ENCODE measurements at places on chromosomes 2 and 18.

GRCh38 chr2:59912042-59912441 is 641.4 kb downstream of the BCL11A start:
- no peak overlapping the region for H3K4me3 ChIP-seq
- no peaks in the 10 kb centered on the region for H3K36me3 ChIP-seq
- DNase-seq, result no peak
- no peaks in the 10 kb centered on the region for H3K27me3 ChIP-seq
- H3K4me1 ChIP-seq, result peaks cover 3% of the 10 kb centered on the region

DNA sequence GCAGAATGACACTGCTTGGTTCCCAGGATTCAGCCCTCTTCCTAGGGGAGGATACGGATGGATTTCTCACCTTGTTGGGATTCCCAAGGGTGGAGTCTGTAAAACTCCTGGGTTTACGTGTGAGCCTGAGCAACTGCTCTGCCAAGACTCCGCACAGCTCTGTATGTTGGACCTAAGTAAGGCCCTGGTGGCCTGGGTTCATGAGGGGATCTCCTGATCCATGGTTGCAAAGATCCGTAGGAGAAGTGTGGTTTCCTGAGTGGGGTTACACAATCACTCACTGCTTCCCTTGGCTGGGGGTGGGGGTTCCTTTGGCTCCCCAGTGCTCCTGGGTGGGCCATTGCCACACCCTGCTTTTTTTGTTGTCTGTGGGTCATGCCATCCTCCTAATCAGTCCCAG is 37.7 kb downstream of the ANKRD12 start:
- peaks cover 22% of the 10 kb centered on the region for H3K36me3 ChIP-seq
- H3K4me1 ChIP-seq, result no peaks in the 10 kb centered on the region
- H3K27ac ChIP-seq, result no peak overlapping the region
- no peak overlapping the region for H3K4me3 ChIP-seq
- no peak for DNase-seq

DNA sequence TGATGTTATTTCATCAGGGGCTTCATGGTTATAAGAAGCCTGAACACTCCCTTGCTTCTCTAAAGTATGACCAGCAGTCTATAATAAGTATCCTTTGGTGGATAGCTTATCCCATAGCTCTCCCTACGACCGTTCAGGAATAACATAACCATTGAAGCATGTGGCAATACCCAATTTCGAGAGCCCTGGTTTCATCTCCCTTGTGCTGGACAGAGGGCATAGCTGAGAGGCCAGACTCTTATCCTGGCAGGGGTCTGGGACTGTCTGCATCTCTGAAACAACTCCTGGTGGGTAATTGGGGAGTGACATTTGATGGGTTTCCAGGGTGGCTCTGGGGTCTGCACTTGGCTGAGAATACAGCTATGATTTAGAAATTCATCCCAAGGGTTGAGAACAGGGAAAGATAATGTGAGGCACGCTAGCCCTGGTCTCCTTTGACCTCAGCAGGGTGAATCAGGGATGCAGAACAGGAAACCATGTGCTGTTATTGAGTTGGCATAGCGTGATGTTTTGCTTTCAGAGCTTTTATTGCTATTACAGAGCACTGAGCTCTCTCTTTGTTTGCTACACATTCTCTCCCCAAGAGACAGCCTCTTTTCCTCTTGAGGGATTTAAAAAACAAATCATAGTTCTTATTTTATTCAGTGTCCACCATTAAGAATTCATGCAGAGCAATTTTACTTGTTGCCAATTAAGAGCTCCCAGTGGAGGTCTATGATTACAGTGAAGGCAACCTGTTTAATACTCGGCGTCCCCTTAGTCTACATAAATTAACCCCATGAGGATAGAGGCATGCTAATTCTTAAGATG is 274.5 kb downstream of the NCKAP5 start:
- H3K4me1 ChIP-seq, result no peaks in the 10 kb centered on the region
- H3K27me3 ChIP-seq, result no peaks in the 10 kb centered on the region
- no peak overlapping the region for H3K4me3 ChIP-seq
- DNase-seq, result no peak
- no peak overlapping the region for H3K27ac ChIP-seq

- no peak overlapping the region for H3K27ac ChIP-seq
- H3K27me3 ChIP-seq, result no peaks in the 10 kb centered on the region
- no peak overlapping the region for H3K4me3 ChIP-seq
Observed at GRCh38 chr18:41025666-41026065, 929.4 kb upstream of the PIK3C3 start.

DNA sequence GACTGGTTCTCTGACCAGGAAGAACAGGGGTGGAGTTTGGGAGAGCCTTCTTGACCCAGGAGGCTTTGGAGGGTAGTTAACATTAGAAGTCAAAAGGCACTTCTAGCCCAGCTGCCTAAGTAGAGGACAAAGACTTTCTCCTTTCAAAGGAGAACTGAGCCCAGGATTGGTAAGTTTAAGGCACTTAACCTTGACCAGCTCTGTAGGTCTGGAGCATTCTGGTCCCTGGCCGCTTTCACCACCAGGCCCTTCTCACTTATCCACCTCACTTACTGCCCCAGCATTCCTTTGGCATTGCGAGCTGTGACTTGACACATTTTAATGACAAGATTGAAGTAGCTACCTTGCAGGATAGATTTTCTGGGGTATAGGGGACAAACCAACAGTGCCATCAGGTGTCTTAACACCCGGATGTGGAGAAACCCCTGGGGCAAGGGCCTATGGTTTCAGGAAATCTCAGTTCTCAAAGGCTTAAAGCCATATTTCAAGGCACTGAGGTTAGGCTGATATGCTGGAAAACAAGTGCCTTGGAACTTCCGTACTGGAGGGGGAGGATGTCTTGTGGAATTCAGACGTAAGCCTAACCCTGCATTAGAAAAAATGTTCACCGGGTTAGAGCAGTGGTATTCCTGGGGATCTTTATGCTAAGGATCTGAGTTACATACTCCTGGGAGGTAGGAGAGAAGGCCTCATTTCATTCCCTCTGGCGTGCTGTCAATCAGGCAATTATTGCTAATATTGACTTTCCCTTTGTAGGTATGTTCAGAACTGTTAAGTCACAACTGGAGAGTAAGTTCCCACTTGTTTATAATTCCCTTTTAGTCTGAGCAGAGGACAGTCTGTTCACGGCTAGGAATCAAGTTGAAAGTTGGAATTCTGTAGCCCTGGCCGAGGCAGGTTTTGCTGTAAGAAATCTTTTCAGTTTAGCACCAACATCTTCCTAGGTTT is 4.3 kb downstream of the C2orf68 start:
- H3K36me3 ChIP-seq, result peaks cover 11% of the 10 kb centered on the region
- H3K27me3 ChIP-seq, result no peaks in the 10 kb centered on the region
- no peak for DNase-seq
- H3K4me1 ChIP-seq, result peaks cover 25% of the 10 kb centered on the region

DNA sequence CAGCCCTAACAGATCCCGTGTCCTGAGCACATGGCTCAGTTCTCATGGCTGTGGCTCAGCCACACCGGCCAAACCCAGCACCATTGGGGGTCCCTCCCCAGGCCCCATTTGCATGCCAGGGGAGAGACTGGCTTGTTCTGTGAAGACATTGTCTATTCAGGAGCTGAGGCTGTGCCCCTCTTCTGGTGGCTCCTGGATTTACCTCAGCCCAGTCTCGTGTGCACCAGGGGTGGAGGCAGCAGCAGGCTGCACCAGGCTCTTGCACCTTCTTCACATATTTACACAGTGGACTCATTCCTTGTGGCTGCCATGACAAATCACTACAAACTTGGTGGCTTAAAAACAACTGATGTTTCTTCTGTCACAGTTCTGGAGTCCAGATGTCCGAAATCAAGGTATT is 92.4 kb upstream of the ITGA6 start:
- peaks cover 3% of the 10 kb centered on the region for H3K27me3 ChIP-seq
- no peaks in the 10 kb centered on the region for H3K36me3 ChIP-seq
- H3K4me1 ChIP-seq, result peaks cover 6% of the 10 kb centered on the region
- H3K4me3 ChIP-seq, result no peak overlapping the region
- H3K27ac ChIP-seq, result no peak overlapping the region
- no peak for DNase-seq

GRCh38 chr18:62529597-62529996 is 6.8 kb downstream of the ZCCHC2 start:
- H3K27me3 ChIP-seq, result no peaks in the 10 kb centered on the region
- no peak overlapping the region for H3K27ac ChIP-seq

DNA sequence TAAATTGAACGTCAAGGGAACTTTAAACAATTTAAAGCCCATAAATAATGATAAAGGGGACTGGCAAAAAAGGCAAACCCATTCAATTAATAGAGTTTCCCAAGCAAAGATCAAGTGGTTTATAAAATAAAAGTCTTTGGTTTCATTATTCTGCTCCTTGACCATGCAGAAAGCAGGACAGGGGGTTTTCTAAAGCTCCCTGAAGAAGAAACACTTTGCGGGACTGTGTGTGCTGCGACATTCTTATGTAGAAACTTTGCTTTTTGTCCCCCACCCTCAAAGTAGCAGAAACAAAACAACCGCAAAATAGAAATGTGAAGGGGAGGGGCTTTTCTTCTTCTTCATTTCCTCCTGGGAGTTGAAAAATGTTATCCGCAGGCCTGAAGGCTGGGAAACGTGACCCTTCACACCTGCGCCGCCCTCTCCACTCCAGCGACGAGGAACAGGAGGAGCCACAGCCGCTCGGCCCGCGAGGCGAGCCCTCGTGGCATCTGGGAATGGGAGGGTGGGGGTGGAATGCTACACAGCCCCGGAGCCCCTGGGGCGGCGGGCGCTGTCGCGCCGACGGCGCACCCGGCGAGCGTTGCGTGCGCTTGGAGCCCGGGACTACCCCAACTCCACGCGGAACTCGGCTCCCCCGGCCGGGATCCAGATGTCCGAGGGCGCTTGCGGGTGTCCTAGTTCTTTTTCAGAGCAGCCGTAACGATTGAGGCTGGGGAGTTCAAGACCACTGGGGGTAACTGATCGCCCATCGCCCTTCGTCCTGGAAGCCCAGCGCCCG is 4.3 kb upstream of the GBX2 start:
- no peak overlapping the region for H3K27ac ChIP-seq
- DNase-seq, result no peak
- H3K4me1 ChIP-seq, result peaks cover 30% of the 10 kb centered on the region
- peak overlapping the region; percentile 61 for H3K4me3 ChIP-seq
- peaks cover 81% of the 10 kb centered on the region for H3K27me3 ChIP-seq

DNA sequence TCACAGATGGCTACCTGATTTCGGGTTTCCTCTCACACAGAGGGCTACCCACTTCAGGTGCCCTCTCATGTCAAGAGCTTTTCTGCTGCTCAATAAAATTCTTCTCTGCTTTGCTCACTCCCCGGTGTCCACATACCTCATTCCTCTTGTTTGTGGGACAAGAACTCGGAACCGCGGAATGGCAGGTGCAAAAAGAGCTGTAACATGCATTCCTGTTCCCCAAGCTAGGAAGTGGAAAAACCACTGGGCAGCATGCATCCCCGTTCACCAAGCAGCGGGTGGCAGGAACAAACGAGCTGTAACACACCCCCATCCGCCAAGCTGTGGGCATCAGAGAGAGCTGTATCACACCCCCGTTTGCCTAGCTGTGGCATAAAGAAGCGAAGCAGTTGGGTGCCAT is 27.2 kb upstream of the FRZB start:
- H3K4me3 ChIP-seq, result no peak overlapping the region
- no peak overlapping the region for H3K27ac ChIP-seq
- no peaks in the 10 kb centered on the region for H3K27me3 ChIP-seq
- DNase-seq, result no peak

GRCh38 chr2:705971-706511 is 28.8 kb upstream of the TMEM18 start:
- no peak overlapping the region for H3K4me3 ChIP-seq
- peaks cover 8% of the 10 kb centered on the region for H3K27me3 ChIP-seq
- H3K36me3 ChIP-seq, result no peaks in the 10 kb centered on the region
- no peak for DNase-seq
- H3K4me1 ChIP-seq, result no peaks in the 10 kb centered on the region
- no peak overlapping the region for H3K27ac ChIP-seq

- DNase-seq, result no peak
- peaks cover 22% of the 10 kb centered on the region for H3K4me1 ChIP-seq
- peak overlapping the region; percentile 79 for H3K27ac ChIP-seq
- H3K27me3 ChIP-seq, result peaks cover 28% of the 10 kb centered on the region
- peaks cover 3% of the 10 kb centered on the region for H3K36me3 ChIP-seq
- H3K4me3 ChIP-seq, result peak overlapping the region; percentile 90
Observed at GRCh38 chr2:16664052-16664731, 1.4 kb downstream of the CYRIA start.

DNA sequence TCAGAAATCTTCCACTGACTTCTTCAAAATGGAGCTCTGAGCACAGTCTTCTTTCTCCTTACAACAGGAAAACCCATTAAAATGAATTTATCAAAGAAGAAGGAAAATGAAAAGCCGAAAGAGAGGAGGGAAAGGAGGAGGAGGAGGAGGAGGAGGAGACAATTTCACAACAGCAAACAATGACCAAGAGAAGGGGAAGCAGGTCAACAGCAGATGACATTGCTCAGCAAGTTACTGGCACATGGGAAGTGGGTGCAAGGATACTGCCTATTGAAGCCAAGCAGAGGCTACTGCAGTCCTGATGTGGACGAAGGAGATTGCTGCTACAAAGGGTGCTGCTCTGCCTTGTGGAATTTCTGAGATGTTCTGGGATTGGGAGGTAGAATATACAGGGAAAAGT is 268.2 kb upstream of the FBXO11 start:
- H3K4me1 ChIP-seq, result no peaks in the 10 kb centered on the region
- no peaks in the 10 kb centered on the region for H3K36me3 ChIP-seq
- no peak overlapping the region for H3K27ac ChIP-seq

DNA sequence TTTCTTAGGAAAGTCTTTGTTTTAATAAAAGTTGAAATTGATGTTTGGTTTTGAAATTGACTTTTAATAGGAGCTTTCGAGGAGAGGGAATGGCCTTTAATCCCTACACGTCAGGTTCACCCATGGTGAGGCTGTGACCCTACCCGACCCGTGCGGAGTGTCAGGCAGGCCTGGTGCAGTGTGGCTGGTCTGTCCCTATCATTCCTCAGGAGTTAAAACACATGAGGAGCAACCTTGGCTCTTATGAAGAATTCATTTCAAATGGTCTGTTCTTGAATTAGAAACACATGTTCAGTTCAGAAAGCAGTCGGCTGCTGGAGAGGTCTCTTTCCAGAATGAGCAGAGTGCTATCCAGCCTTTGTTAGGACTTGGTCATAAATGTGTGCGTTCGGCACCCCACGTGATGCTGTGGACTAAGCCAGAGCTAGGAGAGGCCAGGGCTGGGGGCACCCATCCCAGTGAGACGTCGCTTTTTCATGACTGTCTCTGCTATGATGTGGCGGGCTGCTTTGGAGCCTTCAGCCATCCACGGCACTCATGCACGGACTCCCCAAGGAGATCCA is 54.7 kb downstream of the EMILIN2 start:
- no peak for DNase-seq
- H3K4me3 ChIP-seq, result peak overlapping the region; percentile 28
- peaks cover 14% of the 10 kb centered on the region for H3K27me3 ChIP-seq
- no peak overlapping the region for H3K27ac ChIP-seq

- DNase-seq, result no peak
- peaks cover 20% of the 10 kb centered on the region for H3K36me3 ChIP-seq
- H3K27ac ChIP-seq, result no peak overlapping the region
- no peak overlapping the region for H3K4me3 ChIP-seq
- H3K27me3 ChIP-seq, result no peaks in the 10 kb centered on the region
- no peaks in the 10 kb centered on the region for H3K4me1 ChIP-seq
Observed at GRCh38 chr2:226906163-226906693, 70.4 kb downstream of the RHBDD1 start.
